ENCODE measurements at places on chromosomes 2 and 18.

- DNase-seq = no peak
These were observed 107.3 kb downstream of the PLCL1 start for GRCh38 chr2:197911667-197912066.

DNA sequence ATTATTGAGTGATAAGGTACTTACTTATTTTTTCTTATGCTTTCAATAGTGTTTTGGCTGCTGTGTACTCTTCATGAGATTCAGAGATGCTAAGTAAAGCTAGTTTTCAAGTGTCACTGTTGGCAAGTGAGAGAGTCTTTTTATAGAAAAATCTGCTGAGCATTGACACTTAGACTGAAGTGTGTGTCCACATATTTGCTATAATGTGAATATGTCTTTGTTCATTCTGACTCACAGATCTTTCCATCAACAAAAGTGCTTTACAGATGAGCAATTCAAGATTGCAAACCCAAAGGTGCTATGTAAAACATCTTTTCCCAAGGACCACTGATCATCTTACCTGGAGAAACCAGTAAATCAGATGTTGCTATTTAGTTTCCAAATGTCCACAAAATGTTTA lies 410.6 kb upstream of the FIGN start:
- no peak for DNase-seq

DNA sequence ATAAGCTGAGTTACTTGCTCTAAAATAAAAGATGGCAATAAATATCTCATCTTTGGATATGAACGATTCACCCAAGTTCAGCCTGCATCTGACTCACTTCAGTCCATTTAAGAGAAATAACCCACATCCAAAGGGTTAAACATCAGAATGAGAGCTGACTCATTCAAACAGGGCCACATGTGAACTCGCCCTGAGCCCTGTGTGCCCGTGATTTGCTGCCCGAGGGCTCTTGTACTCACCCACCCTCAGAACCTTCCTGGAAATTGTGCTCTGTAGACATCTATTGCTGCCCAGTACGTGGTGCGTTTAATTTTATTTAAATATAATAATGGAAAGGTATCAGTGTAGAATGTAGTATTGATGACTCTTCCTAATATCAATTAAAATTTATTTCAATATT lies 66.9 kb upstream of the RBM44 start:
- no peak for DNase-seq

DNA sequence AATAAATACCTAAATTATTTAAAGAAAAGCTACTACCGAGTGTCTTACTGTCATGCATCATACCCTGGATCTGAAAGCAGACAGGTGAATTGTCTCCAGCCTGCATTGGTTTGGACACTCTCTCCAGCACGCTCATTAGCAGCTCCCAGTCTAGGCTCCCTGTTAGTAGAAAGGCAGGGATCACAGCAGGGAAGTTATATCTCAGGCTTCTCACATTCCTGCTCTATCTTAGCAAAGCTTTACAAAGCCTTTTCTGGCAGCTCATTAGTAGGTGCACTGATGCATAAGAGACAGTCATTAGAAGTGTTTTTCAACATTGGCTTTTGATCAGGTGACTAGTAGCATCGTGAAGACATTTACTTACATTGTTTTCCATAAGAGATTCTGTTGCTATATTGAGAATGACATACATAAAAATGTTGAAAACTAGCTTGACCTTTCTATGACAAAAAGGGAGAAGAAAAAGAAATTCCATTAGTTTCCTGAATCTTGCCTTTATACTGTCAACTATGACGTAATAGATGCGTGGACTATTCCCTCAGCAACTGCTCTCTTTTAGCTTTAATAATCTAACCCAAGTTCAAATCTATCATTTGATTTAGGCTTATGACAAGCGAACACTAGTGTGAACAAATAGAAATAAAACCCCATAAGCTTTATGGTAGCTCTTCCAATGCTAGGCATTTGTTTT lies 408.7 kb upstream of the KCNH7 start:
- no peak for DNase-seq

DNA sequence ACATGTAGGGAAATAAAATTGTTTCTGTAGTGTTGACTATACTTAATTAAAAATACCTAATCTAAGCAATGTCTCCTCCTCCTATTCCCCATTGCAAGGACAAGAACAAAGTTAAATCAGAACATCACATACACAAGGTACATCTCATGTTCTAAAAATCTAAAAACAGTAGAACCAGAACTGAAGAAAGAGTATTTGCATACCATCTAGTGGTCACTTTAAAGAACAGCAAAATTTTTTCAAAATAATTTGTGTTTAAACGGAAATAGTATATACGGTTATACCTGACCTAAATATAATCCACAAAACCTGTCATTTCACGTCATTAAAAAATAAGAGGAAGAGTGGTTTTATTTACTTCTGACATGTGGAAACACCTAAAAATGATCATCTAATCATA lies 294.3 kb upstream of the KCNH7 start:
- no peak for DNase-seq

GRCh38 chr2:79750321-79750720 lies 237.5 kb downstream of the CTNNA2 start:
- DNase-seq = no peak

DNA sequence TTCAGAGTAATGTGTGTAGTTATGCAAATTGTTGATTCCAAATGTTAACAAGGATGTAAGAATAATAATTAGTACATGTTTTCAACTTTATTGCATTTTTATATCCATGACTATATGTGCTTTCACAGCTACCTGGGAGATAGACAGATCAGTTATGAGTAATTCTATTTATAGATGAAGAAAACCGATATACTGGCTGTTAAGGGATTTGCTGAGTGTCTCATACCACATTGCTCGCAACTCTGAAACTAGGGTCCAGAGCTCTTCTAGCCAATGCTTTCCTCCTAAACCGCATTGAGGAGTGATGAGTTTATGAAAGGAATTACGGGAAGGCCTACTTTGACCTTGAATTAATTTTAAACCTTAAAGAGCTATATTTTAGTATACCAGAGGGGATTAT lies 202.3 kb downstream of the MYO3B start:
- DNase-seq = no peak

GRCh38 chr2:236017446-236017845 lies 150.7 kb downstream of the GBX2 start:
- DNase-seq = no peak

GRCh38 chr18:51614033-51614432 lies 416.6 kb upstream of the MEX3C start:
- DNase-seq = no peak

DNA sequence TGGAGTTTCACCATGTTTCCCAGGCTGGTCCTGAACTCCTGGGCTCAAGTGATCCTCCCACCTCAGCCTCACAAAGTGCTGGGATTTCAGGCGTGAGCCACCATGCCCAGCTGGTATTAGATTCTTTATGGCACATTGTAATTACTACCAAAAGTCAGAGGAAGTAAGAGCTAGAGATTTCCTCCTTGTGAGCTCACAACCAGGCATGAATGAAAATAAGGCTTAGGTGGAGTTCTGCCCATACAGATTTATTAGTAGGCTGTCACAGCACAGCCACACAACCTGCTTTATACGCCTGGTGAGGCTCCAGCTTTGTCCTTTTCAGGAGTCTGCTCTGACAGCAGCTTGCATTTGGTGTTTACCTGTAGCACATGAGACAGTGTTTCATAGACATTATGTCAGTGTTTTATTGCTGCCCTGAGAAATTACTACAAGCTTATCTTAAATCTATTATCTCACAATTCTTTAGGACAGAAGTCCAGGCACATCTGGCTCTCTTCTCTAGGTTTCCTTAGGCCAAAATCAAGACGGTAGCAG lies 156.6 kb downstream of the TANC1 start:
- DNase-seq = no peak

- DNase-seq = no peak
These were observed 178.6 kb upstream of the SALL3 start for GRCh38 chr18:78801011-78801410.

DNA sequence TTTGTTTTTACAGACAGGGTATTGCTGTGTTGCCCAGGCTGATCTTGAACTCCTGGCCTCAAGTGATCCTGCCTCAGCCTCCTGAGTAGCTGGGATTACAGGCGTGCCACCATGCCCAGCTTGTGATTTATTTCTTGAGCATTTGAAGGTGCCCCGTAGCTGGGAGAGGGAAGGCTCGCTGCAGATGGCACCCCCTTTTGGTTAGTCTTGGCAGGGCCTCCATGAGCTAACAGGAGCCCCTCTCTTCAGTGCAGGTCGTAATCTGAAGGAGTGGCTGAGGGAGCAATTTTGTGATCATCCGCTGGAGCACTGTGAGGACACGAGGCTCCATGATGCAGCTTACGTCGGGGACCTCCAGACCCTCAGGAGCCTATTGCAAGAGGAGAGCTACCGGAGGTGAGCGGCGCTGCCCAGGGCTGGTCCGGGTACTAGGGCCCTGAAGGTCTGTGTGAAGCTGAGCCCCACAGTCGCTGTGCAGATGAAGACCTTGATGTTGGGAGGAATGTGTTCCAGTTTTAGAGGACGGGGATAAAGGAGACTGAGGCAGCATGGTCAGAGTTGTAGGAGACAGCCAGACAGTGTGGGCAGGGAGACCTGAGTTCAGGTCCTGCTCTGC lies 6.7 kb downstream of the ASB1 start:
- DNase-seq = no peak

DNA sequence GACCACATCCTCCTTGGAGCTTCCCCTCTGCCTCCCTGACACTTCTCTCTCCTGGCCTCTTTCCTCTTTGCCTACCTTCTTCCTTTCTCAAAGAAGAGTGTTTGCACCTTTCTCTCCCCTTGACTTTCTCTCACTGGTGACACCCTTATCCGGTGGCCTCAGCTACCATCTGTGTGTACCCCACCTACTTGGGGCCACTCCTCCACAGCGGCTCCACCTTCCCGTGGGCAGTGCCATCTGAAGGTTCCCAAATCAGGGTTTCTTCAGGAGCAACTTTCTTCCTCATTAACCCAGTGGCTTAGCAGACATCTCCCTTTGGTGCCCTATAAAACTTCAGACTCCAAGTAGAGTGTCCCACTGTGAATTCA lies 5.3 kb upstream of the NCL start:
- no peak for DNase-seq

DNA sequence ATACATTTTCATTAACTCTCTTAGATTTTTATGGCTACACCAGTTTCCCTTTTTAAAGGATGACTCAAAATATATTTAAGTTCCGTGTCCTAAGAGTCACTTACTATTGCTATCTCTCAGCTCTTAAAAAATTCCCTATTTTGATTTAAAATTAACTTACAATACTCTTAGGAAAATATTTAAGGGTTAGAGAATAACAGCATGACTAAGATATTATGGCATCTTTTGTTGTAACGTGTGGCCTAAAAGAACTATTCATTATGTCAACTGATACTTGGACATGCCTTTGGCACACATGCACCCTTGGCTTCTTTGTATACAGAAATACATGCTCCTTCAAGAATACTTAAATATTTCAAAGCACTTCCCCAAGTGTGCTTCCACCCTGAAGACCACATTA lies 42.3 kb downstream of the SCN3A start:
- no peak for DNase-seq

DNA sequence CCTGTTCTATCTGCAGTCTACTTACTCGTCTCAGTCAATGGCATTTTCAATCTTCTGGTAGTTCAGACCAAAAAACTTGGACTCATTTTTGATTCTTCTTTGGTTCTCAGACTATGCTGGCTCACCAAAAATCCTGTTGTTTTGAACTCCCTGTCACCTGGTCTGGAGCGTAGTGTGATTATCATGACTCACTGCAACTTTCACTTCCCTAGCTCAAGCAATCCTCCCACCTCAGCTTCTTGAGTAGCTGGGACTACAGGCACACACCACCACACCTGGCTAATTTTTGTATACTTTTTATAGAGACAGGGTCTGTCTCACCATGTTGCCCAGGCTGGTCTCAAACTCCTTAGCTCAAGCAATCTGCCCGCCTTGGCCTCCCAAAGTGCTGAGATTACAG lies 163.3 kb upstream of the CDH7 start:
- no peak for DNase-seq

DNA sequence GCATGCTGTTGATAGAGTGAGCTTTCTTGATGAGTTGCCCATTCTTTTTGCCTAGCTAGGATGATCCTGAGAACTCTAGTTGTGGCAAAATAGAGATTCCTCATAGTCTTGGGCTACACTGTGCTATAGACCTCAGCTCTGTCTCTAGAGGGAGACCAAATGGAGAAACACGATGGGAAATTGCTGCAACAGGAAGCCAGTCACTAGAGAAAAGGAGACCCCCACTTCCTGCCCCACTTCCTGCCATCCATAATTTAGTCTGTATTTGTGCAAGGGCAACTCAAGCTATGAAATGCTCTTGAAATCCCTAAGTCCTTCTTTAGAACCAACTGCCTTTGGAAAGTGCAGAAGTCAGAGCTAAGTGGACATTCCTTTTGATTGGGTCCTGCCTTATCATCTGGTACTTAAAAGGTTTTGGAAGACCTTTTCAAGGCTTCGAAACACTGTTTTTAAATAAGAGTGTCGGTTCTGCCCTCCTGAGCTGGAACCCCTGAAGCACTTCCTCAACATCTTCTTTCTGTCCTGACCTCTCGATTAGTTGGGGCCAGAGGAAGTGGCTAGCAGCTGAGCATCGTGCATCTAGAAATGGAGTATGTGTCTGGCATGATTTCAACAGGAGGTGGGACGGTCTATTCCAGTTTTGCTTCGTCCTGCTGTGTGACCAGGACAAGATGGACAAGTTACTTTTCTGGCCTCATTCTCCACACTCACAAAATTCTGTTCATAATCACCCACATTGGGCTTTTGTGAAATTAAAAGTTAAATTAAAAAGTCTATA lies 8.6 kb upstream of the KCNE4 start:
- DNase-seq = no peak

DNA sequence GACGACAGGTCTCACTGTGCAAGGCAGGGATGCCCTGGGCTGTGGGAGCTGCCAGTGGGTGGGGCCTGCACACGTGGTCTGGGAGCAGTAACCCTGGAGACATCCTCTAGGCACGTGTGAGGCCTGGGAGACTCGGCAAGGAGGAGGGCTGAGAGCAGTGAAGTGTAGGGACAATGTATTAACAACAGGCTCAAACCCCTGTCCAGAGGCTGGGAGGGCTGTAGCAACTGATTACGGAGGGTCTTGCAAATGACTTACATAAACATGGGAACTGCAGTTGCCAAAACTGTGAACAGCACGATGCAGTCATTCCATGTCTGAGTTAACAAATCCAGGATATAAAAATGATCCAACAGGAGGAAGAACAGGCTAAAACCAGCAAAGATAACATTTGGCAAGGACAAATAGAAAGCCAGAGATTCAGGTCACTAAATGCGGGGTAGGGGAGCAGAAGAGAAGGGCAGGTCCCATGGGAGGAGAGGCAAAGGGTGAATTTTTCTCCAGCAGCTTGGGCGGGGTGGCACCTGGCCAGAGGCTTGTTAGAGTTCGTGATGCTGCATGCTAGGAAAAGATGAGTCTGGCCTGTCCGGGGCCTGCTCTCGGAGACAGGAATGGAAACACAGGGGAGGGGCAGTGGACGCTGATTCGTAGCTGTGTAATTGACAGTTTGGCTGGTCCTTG lies 44.9 kb downstream of the CYP27C1 start:
- peak; percentile 50 for DNase-seq

DNA sequence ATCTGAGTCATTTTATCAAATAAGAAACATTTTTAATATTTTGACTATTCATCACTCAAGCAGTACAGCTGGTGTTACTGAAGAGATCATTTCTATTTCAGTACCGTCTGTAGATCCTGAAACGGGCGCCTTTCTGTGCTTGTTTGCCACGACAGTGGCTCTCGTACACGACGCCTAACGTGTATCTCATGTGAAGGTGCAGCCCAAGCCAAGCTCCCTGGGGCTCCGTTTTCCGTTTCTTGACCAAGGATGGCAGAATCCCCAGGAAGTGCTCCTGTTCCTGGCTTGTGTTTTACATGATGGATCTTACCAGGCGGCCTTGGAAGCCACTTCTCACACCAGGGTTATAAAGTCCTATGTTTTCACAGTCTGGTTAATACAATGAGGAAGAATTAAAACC lies 320.6 kb downstream of the GBX2 start:
- no peak for DNase-seq

- DNase-seq = peak; percentile 8
These were observed 185.9 kb downstream of the PDE1A start for GRCh38 chr2:182240862-182241371.

All from head of caudate nucleus (tissue), 42 donors.